ENCODE measurements at places on chromosomes 11 and 22. TPM values are rescaled to one million over a fixed set of nuclear protein-coding genes. Genes with fewer than 3 reads are reported as not detected.

MS4A6E gene
- total RNA-seq = not detected

CDKN1C gene
- total RNA-seq = 10.9 TPM

UCP2 gene
- total RNA-seq = under 0.01 TPM

ARHGEF17 gene
- total RNA-seq = 67.0 TPM

MS4A15 gene
- not detected for total RNA-seq

CECR2 gene
- total RNA-seq = not detected

DNA sequence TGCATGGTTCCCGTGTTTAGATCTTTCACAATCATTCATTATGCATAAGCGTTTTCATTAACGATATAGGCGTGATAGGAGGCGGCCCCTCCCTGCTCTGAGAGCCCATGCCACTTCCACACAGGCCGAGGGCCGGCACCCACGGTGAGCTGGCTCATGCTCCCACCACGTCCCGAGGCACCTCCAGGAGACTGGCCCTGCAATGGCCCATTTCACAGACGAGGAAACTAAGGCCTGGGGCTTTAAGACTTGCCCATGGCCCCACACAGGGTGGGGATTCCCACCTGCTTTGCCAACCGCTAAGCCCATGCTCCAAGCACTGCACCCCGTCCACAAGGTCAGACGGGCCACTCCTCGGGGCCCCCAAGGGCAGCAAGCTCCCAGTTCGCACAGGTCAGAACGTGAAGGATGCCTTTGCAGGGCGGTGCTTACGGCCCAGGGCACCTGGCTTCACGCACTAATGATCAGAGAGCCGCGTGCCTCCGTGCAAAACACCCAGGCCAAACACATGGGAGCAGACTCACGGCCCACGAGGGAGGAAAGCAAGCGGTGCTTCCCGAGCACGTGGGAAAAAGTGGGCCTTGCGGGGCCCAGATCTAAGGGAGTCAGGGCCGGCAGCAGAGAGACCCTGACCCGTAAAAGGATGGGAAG lies 8.3 kb downstream of the OSBPL5 start:
- no peak overlapping the region for H3K4me3 ChIP-seq
- H3K4me1 ChIP-seq = peaks cover 62% of the 10 kb centered on the region
- peaks cover 5% of the 10 kb centered on the region for H3K36me3 ChIP-seq

- DNase-seq = peak; percentile 52
- H3K27me3 ChIP-seq = no peaks in the 10 kb centered on the region
- H3K36me3 ChIP-seq = peaks cover 4% of the 10 kb centered on the region
- H3K4me1 ChIP-seq = peaks cover 23% of the 10 kb centered on the region
Measured at GRCh38 chr11:77411137-77411707, 62.7 kb downstream of the PAK1 start.

GRCh38 chr22:22748756-22749155 lies 104.3 kb downstream of the GGTLC2 start:
- no peaks in the 10 kb centered on the region for H3K36me3 ChIP-seq
- H3K4me3 ChIP-seq = no peak overlapping the region
- H3K27ac ChIP-seq = no peak overlapping the region
- no peak for DNase-seq
- no peaks in the 10 kb centered on the region for H3K4me1 ChIP-seq

DNA sequence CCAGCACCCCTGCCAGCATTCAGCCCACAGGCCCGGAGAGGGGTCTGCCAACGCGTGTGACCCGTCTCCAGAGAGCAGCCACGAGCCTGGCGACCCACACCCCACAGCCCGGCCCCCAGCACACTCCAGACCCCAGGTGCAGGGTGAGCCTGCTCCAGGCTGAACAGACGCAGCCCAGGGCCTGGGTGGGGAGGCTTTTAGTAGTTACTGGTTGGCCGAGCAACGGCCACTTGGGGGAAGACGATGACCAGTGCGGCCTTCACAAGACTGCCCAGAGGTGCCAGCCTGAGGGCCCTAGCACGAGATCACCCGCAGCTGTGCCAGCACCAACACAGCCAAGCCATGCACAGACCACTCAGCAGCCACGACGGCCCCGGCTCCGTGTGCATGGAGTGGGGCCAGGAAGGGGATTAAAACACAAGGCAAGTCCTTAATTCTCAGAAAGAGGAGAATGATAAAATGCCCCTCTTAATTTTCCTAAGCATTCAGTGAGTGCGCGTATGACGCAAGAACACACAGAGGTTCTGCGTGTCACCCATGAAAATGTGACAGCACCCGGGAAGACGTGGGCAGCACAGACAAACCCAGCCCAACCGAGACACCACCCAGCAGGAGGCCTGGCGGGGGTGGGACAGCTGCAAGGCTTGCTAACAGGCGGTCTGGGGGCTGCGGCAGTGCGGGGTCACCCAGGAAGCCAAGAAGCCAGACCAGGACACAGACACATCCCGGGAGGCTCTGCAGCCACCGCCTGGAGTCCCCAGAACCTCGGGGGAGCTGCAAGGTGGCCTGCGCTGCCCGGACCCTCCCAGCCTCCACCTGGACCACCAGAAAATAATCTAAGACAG lies 47.6 kb downstream of the BRD1 start:
- no peaks in the 10 kb centered on the region for H3K27me3 ChIP-seq
- H3K4me3 ChIP-seq = no peak overlapping the region
- H3K27ac ChIP-seq = no peak overlapping the region
- H3K36me3 ChIP-seq = peaks cover 41% of the 10 kb centered on the region
- no peaks in the 10 kb centered on the region for H3K4me1 ChIP-seq

DNA sequence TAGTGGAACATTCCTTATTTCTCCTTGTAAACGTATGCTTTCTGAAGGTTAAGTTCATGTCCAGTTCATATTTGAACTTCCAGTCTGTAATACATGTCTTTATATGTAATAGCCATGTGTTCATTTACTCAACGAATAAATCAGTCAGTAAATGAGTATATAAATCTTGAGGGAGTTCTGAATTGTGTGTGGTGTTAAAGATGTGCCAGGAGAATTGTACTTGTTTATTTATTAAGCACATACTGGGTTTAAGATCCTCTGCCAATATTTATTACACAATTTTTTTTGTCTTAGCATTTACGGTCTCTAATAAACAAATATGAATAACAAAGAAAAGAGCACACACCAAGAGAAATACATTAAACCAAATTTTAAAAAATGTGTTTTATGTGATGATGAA lies 26.5 kb upstream of the CLMP start:
- H3K36me3 ChIP-seq = no peaks in the 10 kb centered on the region
- H3K4me3 ChIP-seq = no peak overlapping the region
- no peak overlapping the region for H3K27ac ChIP-seq

- H3K27me3 ChIP-seq = no peaks in the 10 kb centered on the region
- H3K4me3 ChIP-seq = no peak overlapping the region
- H3K36me3 ChIP-seq = peaks cover 13% of the 10 kb centered on the region
- no peak for DNase-seq
- H3K4me1 ChIP-seq = peaks cover 34% of the 10 kb centered on the region
Measured at GRCh38 chr22:40853961-40854360, 2.5 kb downstream of the ST13 start.

DNA sequence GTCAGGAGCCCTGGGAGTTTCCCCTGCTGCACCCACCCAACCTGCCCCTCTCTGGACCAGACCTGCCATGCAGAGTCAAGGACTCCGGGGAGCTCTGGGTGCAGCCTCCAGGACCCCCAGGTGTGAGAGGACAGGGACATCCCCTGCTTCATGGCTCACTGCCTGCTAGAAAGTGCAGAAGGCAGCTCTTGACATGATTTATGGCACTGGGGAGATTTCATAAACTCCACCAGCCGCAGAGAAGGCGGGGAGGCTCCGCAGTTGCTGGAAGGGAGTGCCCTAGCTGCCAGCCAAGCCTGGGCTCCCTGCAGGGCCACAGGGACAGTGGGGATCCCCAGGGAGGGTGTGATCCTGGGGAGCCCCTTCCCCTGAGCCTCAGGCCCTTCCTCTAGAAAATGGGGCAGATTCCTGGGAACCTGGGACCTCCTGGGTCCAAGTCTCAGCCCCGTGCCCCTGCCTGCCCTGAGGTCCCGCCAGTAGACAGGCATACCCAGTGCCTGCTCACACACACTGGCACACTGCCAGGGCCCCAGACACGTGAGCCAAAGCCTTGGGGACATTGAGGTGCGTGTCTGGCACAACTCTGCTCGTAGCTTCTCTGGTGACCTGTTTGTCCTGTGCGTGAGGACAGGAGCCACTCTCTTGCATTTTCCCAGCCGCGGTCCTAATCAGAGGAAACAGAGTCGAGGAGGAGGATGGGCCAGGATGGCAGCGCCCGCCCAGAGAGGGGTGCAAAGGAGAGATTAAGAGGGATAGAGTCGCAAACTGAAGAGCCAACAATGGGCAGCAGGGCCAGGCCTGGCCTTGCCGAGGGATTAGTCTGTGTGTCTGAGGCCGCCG lies 13.8 kb downstream of the CABP7 start:
- no peak overlapping the region for H3K4me3 ChIP-seq
- no peaks in the 10 kb centered on the region for H3K4me1 ChIP-seq
- no peaks in the 10 kb centered on the region for H3K36me3 ChIP-seq

DNA sequence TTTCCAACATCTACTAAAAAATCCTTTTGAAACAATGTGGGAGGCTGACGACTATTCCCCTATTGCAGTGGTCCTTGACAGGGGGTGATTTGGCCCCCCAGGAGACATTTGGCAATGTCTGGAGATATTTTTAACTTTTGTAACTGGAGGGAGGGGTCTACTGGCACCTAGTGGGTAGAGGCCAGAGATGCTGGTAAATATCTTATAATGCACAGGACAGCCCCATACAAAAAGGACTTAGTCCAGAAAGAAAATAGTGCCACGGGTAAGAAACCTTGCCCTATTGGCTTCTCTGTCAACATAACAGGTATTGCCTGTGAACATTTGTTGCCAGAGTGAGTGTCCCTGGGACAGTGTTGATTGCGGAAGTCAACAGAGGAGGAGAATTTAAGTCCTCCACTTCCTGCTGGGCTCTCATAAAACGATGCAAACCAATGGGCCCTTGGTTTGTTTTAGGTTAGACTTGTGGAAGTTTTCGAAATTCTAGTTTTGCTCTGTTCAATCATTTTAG lies 101.6 kb downstream of the MAML2 start:
- H3K4me1 ChIP-seq = peaks cover 36% of the 10 kb centered on the region
- peak; percentile 32 for DNase-seq
- no peaks in the 10 kb centered on the region for H3K36me3 ChIP-seq
- no peak overlapping the region for H3K27ac ChIP-seq
- H3K27me3 ChIP-seq = no peaks in the 10 kb centered on the region

DNA sequence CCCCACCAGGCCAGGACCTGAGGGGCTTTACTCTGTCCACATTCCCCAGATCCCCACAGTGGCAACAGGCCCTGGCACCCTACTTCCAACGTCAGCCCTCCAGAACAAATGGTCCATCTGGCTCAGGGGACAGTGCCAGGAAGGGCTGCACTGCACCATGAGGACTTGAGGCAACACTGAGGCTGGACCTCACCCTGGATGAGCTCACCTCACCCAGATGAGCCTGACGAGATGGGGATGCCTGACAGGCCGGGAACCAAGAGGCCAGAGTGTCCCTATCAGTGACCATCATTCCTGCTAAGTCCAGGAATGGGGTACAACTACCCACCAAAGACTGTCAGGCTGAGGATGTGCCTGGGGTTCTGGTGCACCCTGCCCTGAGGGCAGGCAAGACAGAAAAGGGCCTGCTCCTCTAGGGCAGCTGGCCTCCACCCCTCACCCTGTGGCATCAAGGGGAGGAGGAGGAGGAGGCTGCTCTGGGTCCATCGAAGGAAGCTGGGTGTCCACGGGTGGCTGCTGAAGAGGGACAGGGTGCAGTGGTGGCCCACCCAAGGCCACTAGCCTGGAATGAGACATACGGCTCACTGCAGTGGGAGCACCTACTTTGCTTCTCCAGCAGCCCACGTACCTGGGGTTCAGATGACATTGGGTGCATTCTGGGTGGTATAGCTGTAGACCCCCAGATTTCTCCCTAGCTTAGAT lies 14.6 kb downstream of the RSPH14 start:
- DNase-seq = no peak
- no peaks in the 10 kb centered on the region for H3K36me3 ChIP-seq
- no peak overlapping the region for H3K4me3 ChIP-seq
- no peak overlapping the region for H3K27ac ChIP-seq
- no peaks in the 10 kb centered on the region for H3K4me1 ChIP-seq

GRCh38 chr22:44179989-44180705 lies 578 bp upstream of the PARVG start:
- H3K27ac ChIP-seq = no peak overlapping the region
- H3K27me3 ChIP-seq = peaks cover 19% of the 10 kb centered on the region
- no peaks in the 10 kb centered on the region for H3K4me1 ChIP-seq
- no peak for DNase-seq
- no peak overlapping the region for H3K4me3 ChIP-seq
- H3K36me3 ChIP-seq = no peaks in the 10 kb centered on the region

GRCh38 chr11:132202621-132203020 lies 832.2 kb downstream of the NTM start:
- H3K4me3 ChIP-seq = no peak overlapping the region
- H3K36me3 ChIP-seq = no peaks in the 10 kb centered on the region
- H3K27ac ChIP-seq = no peak overlapping the region
- no peaks in the 10 kb centered on the region for H3K4me1 ChIP-seq
- H3K27me3 ChIP-seq = no peaks in the 10 kb centered on the region

DNA sequence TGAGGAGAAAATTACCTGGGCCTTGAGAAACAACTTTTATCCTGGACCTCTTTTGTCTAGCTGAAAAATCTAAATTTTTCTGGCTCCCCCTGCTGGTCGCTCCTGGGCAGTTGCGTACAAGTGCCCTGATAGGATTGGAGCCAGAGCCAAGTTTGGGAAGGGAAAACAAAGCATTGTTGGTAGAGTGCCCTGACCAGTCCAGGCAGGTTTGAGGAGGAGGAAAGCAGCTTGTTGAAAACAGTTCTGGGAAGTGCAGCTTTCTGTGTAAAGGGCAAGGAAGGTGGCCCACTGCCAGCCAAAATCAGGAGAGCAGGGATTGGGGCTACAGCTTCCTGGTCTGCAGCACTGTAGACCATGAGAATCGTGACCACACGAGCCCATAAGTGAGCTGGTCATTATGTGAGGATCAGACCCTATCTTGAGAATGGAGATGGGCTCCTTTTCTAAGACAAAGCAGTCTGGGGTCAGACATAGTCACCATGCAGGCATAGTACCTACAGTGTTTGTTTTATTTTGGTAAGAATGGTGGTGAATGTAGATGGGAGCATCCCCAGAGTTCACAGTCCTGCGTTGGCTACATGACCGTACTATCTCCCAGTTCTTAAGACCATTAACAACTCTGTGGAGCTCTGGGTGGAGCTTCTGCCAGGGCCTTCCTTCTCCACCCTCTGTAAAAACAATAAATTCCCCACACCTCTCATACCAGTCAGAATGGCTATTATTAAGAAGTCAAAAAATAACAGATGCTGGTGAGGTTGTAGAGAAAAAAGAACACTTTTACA lies 21.3 kb upstream of the PIK3IP1 start:
- no peaks in the 10 kb centered on the region for H3K36me3 ChIP-seq
- peaks cover 4% of the 10 kb centered on the region for H3K4me1 ChIP-seq
- H3K27ac ChIP-seq = no peak overlapping the region
- no peaks in the 10 kb centered on the region for H3K27me3 ChIP-seq
- peak overlapping the region; percentile 9 for H3K4me3 ChIP-seq

- H3K4me1 ChIP-seq = no peaks in the 10 kb centered on the region
- no peaks in the 10 kb centered on the region for H3K36me3 ChIP-seq
Measured at GRCh38 chr11:17553249-17553546, 6.1 kb downstream of the OTOG start.

- no peak overlapping the region for H3K4me3 ChIP-seq
- H3K27me3 ChIP-seq = no peaks in the 10 kb centered on the region
- no peaks in the 10 kb centered on the region for H3K36me3 ChIP-seq
- H3K27ac ChIP-seq = peak overlapping the region; percentile 91
Measured at GRCh38 chr11:27282806-27283205, 80.2 kb downstream of the CCDC34 start.

- H3K4me1 ChIP-seq = no peaks in the 10 kb centered on the region
- DNase-seq = no peak
- H3K4me3 ChIP-seq = no peak overlapping the region
- H3K27me3 ChIP-seq = no peaks in the 10 kb centered on the region
Measured at GRCh38 chr22:28466399-28466798, 213.2 kb downstream of the TTC28 start.

GRCh38 chr11:75264971-75265370 lies 24.4 kb downstream of the TPBGL start:
- DNase-seq = peak; percentile 49
- H3K4me1 ChIP-seq = no peaks in the 10 kb centered on the region
- no peak overlapping the region for H3K4me3 ChIP-seq
- H3K36me3 ChIP-seq = no peaks in the 10 kb centered on the region
